Stimulated activated CD4-positive, alpha-beta T cell treated with anti-CD3 and anti-CD28 coated beads, Interleukin-4, amount 100 ng/mL, for 24 hours (primary cell): ENCODE measurements at places on chromosomes 3 and 15.
A peak's percentile ranks its signal among the peaks of the same experiment; 100 is the strongest.

DNA sequence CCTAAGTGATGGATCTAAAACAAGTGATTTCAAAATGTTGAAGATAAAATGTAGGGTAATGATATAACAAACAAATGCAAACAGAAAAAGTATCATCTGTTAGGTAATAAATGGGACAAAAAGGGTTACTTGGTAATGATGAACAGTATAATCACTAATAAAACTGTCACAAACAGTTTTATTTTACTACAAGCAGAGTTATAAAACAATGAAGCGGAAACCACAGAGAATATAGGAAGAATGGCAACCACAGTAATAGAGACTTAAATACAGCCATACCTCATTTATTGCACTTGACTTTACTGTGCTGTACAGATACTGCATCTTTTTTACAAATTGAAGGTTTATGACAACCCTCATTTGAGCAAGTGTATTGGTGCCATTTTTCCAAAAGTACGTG, 52.8 kb downstream of the HERC1 start:
- no peak for DNase-seq

DNA sequence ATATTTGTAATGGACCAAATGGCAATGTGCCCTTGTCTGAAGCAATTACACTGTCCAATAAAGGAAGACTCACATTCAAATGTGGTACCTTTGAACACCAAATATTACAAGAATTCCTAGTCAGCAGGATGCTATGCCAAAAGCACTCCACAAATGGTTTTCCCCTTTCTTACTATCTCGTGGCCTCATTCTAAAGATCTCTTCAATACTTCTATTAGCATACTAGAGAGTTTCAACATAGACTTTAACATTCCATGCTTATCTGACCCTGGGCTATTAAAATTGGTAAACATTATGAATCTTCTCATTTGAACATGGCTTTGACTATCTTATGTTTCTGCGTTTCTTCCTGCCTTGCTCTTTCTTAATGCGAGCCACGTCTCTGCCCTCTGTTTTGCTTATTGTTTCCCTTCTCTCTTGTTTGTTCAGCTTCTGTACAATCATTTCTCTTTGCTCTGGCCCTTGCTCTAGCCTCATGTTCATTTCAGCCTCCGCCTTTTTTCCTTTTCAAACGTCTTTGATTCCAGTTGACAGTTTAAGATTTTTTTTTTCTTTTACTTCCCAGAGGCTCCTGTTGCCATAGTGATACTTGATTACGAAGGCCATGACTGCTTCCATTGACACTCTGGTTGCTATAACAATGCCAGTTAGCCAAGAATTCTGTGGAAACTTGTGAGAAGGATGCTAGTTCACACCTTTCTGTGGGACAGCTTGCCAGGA, 49.5 kb upstream of the SLC9A9 start:
- no peak for DNase-seq

DNA sequence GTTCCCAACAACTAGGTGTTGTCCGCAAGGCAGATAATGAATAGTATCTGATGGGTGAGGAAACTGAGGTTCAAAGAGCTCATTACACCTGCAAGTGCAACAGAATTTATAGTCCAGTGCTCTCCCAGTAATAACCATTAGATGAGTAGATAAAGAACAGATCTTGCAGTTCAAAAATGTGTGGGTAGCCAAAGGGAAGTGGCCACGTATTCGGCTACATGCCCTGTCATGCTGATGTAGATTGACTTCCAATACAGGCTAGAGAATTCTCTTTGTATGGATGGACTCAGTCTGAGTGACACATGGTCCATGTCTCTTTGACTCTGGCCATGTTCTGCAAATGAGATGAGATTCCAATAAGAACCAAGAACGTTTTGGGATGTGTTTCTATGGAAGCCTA, 187.9 kb upstream of the LPP start:
- DNase-seq: no peak

GRCh38 chr3:189577050-189577951, 53.9 kb upstream of the TP63 start:
- no peak for DNase-seq

DNA sequence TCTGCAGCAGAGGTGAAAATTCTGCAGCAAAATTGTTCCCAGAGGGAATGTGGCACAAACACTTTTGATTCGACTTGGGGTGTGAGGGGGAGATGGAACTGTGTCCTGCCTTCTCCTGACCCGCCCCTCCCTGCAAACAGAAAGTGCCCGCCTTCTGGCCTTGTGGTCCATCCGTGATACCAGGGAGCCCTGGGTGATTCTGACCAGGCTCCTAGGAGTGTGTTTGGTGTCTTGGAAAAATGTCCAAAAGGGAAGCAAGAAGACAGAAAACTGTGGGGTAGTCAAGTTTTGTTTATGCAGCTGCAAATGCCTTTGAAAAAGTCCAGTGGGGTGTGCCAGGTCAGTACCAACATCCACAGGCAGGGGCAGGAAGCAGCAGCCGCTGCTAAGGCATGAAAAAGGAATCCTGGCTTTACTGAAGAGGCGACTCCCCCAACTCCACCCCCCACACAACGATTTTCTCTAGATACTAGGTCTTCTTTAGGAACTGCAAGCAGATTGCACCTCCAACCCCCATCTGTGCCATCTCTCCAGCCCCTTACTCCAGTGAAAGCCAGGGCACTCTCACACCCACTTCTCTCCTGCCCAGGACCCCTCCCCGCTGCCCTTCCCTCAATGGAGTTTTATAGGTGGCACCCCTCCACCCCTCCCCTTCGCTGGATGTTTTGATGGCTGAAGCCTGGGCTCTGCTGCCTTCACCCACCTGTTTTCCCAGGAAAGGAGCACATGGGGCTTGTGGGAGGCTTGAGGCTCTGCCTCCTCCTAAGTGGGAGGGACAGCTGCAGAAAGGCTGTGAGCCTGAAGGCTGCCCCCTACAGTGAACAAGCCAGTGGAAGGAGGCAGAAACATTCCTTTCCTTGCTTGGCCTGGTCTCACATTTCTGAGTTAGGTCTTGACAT, 82.4 kb upstream of the HERC1 start:
- DNase-seq: no peak

GRCh38 chr3:42814914-42815507, 5.8 kb downstream of the ACKR2 start:
- DNase-seq: no peak

DNA sequence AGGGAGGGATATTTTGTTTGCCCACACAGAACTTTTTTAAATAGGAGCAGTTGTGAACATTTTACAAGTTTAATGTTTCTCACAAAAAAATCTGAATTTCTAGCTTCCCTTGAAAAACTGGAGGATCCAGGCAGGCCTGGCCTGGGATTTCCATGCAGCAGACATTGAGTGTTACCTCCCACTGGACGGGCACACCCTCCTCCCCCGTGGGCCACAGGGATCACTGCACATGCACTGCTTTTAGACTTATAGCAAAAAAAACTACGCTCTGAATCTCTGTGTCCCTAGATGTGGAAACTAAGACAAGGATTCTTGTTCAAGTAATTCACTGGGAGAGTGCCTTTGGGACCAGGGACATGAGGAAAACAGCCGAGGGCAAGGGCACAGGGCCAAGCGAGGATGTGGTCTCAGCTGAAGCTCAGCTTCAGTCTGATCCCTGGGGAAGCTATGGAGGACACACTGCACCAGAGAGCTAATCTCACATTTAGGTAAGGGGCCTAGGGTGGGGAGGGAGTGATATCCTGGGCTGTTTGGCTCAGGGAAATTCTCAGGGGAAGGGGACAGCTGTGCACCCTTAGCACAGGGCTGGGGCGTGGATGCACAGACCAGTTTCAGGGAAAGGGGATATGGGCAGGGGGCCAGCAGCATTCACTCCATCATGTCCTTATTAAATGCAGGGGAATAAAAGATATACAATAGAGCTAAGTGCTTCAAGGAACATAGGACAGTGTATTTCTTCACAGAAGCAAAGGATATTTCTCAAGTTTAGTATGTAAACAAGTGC, 46.0 kb downstream of the FSIP1 start:
- no peak for DNase-seq

DNA sequence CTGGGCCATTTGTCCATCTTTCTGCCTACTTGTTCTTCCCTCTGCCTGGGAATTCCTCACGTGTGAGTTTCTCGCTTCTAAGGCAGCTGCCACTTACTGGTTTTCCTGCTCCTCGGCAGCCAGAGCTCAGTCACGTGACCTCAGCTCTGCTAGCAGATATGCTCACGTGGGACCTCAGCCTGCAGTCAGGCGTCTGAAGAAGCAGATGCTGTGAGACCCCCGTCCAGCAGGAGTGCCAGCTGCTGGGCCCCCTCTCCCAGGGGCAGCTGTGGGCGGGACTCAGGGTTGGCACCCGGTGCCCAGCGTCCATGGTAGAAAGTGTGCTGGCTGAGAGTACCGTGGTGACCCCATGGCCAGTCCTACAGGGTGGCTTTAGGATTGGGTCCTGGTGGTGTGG, 161.3 kb upstream of the TLE3 start:
- peak; percentile 56 for DNase-seq

DNA sequence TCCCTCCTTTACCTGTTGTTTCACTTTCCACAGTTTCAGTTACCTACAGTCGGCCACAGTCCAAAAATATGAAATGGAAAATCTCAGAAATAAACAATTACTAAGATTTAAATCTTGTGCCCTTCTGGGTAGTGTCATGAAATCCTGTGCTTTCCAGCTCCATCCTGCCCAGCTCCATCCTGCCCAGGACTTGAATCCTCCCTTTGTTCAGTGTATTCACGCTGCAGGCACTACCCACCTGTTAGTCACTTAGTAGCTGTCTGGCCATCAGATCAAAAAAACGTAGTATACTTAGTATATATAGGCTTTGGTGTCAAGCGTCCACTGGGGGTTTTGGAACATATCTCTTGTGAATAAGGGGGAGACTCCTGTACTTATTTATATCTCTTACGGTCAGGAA, 329.0 kb upstream of the SEMA6D start:
- DNase-seq: no peak

- DNase-seq: no peak
These were observed 333.6 kb upstream of the ALCAM start for GRCh38 chr3:105033081-105033480.

DNA sequence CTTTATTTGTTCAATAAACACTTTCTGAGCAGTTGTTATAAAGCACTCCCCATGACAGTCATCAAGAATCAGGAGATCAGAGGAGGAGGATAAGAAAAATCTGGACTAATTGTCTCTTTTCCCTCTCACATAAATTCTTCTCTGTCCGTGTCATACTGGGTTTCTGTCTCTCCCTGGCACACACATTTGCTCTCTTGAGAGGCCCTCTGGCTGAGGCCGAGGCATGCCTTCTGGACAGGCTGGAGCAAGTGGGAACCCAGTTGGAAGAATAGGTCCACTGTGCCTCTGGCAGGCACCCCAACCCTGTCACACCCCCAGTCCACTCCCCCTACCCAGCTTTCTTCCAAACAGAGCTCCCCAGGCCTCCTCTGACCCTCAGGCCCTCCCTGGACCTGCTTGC, 315.8 kb downstream of the UACA start:
- DNase-seq: no peak

DNA sequence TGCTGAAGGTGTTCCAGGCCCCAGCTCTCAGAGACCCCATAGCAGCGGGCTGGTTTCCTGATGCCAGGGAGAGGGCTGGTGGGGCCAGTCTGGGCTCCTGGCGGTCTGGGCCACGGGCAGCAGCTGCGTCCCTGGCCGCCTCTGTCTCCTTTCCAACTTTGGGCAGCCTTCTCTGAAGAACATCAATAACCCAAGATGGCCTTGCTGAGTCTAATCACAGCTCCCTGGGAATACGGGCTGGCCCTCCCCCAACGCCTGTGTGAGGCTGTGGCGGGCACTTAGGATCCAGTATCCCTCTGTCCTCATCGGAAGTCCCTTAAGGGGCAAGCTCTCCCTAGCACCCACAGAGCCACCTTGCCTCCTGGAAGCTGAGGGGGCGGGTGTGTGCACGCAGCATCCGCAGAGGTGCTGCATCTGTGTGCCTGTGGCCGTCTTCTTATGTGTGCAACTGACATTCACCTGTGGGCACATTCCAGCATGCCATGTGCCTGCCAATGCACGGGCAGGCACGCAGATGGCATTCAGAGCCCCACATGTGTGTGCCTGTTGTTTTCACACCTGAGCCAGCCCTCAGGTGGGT, 2.1 kb downstream of the ATP2B2 start:
- no peak for DNase-seq

GRCh38 chr15:93348711-93349545, 259.9 kb upstream of the RGMA start:
- DNase-seq: no peak

GRCh38 chr3:184812662-184813042, 686 bp downstream of the VPS8 start:
- peak; percentile 19 for DNase-seq

DNA sequence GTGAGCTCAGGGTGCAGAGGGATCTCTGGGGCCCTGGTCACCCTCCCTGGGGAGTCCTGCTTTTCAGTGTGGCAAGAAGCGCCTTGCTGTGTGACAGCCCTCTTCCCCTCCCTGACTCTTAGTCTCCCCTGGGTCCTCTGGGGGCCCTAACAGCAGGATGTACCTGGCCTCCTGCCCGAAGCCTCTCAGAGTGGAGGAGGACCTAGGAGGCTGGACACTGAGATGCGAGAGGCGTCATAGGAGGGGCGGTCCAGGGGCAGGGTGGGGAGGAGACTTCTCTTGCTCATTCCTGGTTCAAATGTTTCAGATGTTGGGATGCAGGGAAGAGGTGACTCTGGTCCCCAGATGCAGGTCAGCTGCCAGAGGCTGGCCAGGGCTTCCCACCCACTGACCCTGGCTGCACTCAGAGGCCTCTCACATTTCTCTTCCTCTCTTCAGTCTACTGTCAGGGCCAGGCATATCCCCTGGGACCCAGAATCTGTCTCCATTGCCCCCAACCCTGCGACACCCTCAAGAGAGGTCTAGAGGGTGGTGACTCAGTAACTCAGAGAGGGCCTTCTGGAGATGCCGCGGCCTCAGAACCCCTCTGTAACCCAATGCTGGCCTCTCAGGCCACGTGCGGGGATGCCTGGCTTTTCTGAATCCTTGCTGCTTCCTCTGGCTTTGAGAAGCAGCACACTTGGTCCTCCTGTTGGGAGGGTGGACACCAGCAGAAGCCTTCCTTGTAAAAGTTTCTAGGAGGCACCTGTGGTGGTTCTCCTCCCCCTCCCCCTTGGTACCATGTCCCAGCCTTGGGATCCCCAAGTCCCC, 25.9 kb downstream of the SNX33 start:
- DNase-seq: no peak

DNA sequence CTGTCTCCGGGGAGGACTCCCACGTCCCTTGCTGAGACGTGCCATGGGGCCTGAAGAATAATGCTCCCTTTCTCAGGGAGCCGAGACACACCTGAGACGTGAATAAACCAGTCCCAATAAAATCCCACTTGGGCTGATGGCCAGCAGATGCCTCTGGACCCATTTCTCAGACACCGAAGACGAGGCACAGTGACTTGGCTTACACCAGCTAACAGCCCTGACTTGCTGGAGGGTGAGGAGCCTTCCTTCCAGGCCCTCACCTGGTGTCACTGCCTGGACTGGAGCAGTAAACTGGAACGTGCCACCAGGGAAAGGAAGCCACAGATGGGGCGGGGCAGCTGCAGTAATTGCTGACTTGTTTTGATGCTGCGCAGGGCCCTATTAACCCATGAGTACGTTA, 189.7 kb downstream of the PDZRN3 start:
- no peak for DNase-seq

- no peak for DNase-seq
These were observed 2.2 kb upstream of the RNF13 start for GRCh38 chr3:149810846-149811245.

GRCh38 chr15:87986776-87987175, 269.8 kb downstream of the NTRK3 start:
- no peak for DNase-seq

GRCh38 chr15:65055201-65055870, 10.1 kb downstream of the SLC51B start:
- no peak for DNase-seq
